Stimulated activated CD8-positive, alpha-beta memory T cell treated with anti-CD3 and anti-CD28 coated beads, Interleukin-4, amount 100 ng/mL, for 1 hour (primary cell): ENCODE measurements at places on chromosomes 5 and 9.

DNA sequence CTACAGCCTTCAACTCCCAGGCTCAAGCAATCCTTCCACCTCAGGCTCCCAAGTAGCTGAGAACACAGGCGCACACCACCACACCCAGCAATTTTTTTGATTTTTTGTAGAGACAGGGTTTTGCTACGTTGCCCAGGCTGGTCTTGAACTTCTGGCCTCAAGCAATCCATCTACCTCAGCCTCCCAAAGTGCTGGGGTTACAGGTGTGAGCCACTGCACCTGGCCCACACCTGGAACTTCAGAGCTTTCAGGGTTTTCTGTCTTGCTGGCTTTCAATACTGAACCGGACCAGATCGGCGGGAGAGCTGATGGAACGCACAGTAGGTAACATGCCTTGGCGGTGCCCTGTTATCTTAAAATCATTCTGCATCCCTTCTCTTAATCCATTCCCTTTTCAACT is 30.8 kb downstream of the IPPK start:
- DNase-seq = no peak

DNA sequence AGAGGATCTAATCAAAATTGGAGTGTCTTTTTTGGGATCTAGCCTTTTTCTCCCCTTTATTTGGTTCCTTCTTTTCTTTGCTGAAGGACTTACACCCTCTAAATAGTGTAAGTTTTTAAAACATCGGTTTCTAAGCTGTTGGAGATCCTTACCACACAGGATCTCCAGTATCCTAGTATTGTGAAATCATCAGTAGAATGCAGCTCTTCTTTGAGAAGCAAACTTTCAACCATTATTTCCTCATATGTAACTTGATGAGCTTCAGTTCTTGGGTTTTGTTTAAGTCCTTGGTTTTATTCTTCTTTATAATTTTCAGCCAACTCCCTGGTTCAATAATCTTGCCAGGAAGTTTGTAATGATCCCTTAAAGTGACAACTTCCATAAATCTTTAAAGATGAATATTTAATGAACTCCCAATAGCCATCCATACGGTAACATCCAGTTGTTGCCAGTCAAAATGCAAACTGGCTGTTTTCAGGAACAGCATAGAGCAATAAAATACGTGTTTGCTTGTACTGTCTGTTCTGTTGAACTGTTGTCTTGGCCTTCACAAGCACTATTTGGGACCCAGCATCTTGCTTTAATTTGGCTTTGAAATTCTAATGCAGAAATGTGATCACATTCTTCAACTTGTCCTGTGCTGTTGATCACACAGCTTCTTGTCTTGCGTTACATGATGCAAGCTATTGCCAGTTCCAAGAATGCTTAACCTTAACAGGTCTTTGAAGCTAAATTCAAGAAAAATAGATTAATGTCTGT is 34.8 kb upstream of the TTC23L start:
- no peak for DNase-seq

DNA sequence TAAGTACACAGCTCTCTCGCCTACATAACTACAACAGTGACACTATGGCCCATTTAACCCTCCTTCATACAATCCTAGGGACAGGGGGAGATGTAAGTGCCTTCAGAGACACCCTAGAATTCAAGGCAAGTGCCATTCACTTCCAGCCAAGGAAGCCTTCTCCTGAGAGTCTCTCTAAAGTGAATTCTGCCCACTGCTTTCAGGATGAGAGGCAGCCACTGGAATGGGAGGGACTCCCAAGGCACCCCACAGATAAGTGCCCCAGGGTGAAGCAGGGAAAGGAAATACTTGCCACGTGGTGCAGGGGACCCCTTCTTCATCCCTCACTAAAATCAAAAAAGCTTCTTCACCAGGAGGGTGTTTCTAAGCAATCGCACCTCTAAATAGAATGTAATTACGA is 283.7 kb downstream of the ZNF608 start:
- DNase-seq = no peak

DNA sequence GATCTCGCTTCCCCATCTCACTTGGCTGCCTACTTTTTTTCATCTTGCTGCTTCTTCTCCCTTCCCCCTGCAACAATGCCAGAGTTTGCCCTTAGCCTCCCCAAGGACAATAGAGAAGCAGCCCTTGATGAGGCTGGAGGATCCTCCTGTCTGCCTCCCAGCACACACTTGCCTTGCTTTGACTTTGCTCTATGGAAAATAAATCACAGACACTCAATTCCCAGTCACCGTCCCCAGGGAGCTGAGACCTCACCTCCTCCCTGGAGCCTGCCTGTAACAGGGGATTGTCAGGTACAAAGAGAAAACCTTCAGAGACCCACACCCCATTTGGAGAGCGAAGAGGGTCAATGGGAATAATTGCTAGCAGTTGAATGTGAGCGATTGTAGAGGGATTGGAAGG is 242.1 kb upstream of the ZNF462 start:
- DNase-seq = no peak

DNA sequence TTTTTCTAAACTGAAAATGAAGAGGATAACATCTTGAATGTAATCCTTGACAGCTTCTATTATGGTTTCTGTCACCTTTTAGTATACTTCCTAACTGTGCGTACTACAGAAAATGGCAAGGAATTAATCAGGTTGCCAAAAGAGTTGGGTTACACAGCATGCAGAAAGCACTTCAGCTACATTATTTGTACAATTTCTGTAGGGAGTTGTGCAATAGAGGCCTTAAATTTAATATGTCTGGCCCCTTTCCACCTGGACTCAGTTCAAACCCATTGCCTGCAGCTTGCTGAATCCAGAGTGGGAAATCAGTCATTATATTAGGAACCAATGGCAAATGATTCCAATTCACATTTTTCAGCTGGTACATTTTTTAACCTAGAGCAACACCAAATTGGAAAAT is 549.7 kb downstream of the CSNK1G3 start:
- no peak for DNase-seq

DNA sequence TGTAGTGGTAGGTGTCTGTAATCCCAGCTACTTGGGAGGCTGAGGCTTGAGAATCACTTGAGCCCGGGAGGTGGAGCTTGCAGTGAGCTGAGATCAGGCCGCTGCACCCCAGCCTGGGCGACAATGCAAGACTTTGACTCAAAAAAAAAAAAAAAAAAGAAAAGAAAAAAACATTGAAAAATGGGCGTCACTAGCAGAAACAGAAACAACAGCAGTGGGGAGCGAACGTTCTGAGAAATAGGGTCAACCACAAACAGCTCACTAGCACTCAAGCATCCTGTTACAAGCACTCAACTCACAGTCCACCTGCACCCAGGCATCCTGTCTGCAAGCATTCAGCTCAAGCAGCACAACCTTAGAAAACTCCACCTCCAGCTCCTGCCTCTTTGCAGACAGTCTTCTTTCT is 17.2 kb downstream of the TRIM14 start:
- no peak for DNase-seq

- DNase-seq = no peak
Observed at GRCh38 chr5:6279607-6280006, 98.7 kb downstream of the MED10 start.

DNA sequence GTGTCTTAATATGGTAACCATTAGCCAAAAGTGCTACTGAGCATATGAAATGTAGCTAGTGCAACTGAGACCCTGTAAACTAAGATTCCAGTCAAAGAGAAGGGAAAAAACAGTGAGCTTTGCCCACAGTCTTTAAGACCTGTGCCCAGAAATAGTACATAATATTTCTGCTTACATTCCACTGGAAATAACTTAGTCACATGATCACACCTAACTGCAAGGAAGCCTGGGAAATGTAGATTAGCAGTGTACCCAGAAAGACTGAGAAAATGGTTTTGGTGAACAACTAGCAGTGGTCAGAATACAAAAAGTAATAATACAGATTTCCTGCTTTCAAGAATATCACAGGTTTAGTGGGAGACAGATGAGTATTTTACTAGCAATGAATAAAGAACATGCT is 2.5 kb upstream of the CPLANE1 start:
- DNase-seq = no peak
